ENCODE measurements at places on chromosomes 12 and 14.

- DNase-seq: no peak
These were observed 7.7 kb downstream of the ANKRD9 start for GRCh38 chr14:102501751-102502315.

DNA sequence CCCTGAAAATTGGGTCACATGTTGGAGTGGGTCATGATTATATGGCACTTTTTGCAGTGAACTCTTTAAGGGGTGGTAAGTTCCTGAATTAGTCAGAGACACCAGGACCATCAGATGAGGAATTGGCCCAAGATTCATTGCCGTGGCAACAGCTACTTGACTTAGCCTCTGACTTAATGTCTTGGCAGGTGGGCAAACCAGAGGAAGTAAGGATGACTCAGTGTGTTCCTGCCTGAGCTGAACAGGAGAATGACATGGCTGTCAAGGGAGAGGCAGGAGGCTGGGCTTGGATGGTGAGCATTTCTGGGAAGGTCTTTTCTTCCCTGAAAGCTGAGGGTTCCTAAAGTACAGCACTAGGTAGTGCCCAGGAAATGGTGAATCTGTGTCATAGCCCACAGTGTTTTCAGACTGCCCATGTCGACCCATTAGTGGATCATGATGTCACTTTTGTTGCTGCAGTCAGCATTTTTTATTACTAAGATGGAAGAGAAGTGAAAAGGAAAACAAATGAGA is 170.1 kb upstream of the PWP1 start:
- DNase-seq: peak; percentile 77

GRCh38 chr12:9346866-9347327 is 138.7 kb upstream of the PZP start:
- DNase-seq: no peak

- no peak for DNase-seq
These were observed 360.4 kb downstream of the PCNX1 start for GRCh38 chr14:71267691-71268090.

DNA sequence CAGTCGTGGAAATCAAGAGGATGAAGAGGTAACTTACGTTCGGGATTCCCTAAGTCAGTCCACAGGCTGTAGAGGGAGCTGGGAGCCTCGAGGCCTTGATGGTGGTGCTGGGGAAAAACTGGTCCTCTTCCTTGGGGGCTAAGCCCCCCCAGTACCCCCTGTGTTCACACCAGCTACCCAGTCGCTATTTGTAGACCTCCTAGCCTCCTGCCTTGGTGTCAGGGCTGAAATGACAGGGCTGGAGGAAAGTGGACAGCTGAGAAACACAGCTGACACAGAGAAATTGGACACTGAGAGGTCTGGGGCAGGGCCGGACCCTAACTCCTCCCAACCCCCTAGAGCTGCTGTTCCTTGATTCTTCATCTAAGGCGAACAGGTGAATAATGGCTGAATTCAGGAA is at the start of gene STAC3:
TSS of gene STAC3 (minus strand) at position 232 of the 400 bp plus-strand sequence. CDS start 1,551 bp downstream, outside the sequence.
- DNase-seq: no peak

DNA sequence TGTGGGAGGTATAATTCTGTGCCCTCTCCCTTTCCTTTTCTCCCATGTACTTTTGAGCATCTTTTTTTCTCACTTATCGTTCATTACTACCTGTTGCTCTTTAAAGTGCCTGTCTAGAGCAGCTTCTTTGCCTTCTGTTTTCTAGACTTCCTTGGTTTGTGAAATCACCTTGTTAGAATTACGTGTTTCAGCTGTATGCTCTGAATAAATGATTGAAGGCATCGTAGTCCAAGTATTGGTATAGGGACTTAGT is 1.3 kb downstream of the NEDD1 start:
- no peak for DNase-seq

GRCh38 chr12:1922985-1923384 is 4.5 kb upstream of the CACNA2D4 start:
- DNase-seq: no peak

DNA sequence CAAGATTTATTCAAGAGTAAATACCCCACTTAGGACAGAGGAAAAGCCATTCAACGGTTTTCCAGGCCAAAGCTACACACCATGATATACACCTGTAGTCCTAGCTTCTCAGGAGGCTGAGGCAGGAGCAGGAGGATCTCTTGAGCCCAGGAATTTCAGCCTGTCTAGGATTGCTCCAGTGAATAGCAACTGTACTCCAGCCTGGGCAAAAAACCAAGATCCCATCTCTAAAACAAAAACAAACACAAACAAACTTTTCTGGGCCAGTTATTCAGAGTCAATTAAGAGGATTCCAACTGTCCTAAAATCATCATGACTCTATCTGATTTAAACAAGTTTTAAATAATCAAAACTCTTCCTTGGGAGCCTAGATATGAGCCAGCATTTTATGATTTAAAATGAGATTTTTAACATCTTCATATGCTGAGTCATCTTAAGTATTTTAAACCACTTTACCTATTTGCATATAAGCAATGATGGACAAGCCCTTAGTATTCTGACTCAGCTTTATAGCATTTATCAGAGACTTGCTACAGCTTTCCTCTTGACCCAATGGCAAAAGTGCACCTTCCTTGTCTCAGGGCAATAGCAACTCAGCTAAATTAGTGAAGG is 77.1 kb downstream of the KCNMB4 start:
- DNase-seq: peak; percentile 54

DNA sequence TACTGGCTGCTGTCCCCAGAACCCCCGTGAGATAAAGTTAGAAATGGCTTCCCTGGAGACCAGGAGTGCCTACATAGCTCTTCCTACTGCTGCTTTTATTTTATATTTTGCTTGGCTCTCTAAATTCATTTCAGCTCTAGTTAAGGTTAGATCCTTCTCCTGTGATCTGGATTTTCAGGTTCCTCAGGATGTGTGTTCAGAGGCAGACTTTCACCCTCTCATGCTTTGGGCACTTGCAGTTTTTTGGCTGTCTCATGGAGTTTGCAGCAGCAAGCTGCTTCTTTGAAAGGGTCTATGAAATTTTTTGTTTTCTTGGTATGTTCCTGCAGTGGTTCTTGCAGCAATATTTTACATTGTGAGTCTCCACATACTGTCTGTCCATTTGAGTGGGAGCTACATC is 93.3 kb downstream of the ATP23 start:
- no peak for DNase-seq

DNA sequence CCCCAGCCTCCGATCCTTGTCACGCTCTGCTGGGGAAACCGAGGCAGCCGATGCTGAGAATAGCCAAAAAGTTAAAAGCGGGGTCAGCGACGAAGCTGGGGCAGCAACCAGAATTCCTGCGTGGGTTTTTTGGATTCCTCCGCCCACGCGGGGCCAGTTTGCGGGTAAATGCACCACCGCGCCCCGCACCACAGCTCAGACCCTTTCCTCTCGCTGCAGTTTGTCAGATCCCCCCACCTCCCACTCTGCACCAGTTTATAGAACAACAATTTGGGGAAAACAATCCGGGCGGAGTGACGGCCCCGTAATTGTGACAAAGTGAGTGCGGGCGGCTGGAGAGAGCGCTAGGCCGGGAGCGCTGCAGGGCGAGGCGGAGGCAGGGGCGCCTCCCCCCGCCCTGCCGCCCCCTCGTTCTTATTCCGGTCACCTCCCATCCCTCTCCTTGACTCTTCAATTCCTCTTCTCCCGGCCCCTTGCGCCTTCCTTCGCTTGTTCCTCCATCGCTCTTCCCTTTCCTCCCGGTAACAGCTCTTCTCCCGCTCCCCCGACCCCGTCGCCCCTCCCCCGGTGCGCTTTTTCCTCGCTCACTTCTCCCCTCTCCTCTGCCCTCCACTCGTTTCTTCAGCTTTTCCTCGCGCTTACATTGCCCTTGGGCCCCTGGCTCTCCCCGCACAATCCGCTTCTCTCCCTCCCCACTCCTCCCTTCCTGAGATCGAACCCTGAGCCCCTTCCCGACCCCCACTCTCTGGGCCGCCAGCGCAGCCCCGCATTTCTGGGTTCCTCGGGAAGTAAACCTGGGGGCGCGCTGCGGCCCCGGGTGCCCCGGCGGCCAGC is 646 bp upstream of the DNAJC22 start:
- DNase-seq: no peak

GRCh38 chr14:74347795-74348100 is 523 bp upstream of the VRTN start:
- DNase-seq: no peak

- DNase-seq: no peak
These were observed 311.9 kb downstream of the CACNA1C start for GRCh38 chr12:2364631-2365051.

DNA sequence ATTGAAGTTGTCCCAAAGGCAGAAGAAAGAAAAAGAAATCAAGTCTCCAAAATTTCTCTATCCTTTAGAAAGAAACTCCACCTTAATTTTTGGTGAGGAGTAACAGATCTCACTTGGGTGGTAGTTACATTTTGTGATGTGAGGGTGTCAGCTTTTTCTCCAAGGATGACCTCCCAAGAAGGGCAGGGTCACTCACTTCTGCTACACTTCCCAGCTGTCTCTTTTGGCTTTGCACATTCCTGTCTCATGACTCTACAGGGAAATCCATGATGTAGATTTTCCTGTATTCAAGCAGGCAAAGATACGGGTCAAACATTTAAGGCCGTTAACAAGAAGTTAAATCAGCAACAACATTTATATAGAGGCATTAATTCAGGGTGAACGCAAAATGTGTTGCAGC is 1016.4 kb downstream of the NRXN3 start:
- DNase-seq: no peak

GRCh38 chr14:83300476-83301064 is 1766.9 kb upstream of the SEL1L start:
- DNase-seq: no peak

DNA sequence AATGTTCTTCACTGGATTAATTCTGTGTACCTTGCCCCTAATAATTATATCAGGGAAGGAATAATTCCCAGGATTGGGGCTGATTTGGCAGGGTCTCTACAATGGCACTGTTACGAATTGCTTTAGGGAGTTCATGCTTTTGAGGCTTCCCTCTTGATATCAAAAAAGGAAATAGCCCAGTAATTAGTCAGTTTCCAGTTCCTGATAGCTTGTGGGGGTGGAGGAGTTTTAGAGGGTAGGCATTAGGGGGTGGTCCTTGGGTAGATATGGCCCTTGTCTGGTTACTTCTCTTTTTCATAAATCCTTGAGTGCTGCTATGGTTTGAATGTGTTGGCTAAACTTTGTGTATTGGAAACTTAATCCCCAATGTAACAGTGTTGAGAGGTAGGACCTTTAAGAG is 6.1 kb upstream of the SRSF5 start:
- DNase-seq: no peak

- DNase-seq: no peak
These were observed 1224.9 kb upstream of the TMEM132C start for GRCh38 chr12:127041985-127042625.

- DNase-seq: no peak
These were observed 312.3 kb upstream of the E2F7 start for GRCh38 chr12:77377622-77378021.

- DNase-seq: no peak
These were observed 98.1 kb downstream of the DDHD1 start for GRCh38 chr14:53055003-53055402.

DNA sequence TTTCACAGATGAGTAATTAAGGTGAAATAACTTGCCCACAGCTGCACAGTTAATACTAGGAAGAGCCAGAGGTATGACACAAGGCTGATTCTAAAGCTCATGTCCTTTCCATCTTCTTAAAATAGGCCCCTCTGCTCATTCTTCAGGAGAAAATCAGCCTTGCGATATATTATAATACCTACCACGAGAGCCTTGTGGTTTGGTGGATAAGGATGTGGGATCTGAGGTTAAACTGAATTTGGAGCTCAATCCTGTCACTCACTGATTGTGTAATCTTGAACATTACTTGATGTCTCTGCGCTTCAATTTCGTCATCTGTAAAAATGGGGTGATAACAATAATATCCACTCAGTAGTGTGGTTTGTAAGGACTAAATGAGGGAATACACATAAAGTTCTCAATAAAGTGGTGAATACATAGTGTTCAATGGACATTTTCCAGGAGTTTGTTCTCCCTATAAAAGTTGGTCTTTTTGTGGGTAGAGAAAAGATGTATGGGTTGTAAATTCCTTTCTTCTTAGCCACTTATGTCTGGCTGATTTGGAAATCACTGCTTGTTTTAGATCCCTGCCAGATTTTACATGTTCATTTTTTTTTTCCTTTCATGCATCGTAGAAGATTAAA is 25.1 kb upstream of the ATP2B1 start:
- DNase-seq: no peak

- DNase-seq: no peak
These were observed 41.8 kb upstream of the FRMD6 start for GRCh38 chr14:51609955-51610283.

- no peak for DNase-seq
These were observed 4.7 kb upstream of the CREBL2 start for GRCh38 chr12:12606781-12607589.

DNA sequence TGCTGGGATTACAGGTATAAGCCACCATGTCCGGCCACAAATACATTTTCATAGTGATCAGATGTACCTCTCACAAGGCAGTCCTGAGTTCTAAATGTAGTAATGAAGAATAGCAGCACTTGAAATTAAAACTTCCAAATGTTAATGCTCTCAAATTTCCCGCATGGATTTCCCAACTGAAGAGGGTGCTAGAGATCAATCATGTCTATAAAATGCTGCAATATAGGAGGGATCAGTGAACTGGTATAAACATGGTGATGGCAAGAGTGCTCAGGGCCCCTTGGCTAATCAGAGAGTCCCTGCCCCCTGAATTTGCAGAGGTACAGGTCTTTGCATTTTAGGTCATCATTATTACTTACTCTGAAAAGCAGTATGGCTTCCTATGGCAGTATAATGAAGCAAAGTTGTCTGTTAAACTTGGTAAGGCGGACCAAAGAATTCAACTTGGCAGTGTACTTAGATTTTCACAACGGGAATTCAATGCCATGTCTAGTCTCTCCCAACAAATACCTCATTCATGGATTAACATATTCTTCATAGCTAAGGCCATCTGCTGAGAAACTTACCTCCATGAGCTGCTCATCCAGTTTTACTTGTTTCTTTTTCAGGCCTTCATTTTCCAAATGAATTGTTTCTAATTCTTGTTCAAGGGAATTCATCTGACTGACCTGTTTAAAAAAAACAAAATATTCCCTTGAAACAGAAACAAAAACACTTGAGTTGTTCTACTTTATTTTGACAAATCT is 67.0 kb upstream of the SAV1 start:
- no peak for DNase-seq

- no peak for DNase-seq
These were observed 17.6 kb downstream of the ASPG start for GRCh38 chr14:104103061-104103445.

GRCh38 chr14:102518063-102518648 is 8.6 kb upstream of the ANKRD9 start:
- DNase-seq: no peak

- DNase-seq: no peak
These were observed 43.9 kb upstream of the SLC2A13 start for GRCh38 chr12:40149673-40150260.

GRCh38 chr14:93984987-93985410 is 8.6 kb upstream of the ASB2 start:
- peak; percentile 31 for DNase-seq
